ENCODE measurements at places on chromosomes 1 and 21. TPM values are rescaled to one million over a fixed set of nuclear protein-coding genes. Genes with fewer than 3 reads are reported as not detected.

TIAM1 gene
- total RNA-seq = 25.1 TPM

PLA2G2D gene
- not detected for total RNA-seq

DNA sequence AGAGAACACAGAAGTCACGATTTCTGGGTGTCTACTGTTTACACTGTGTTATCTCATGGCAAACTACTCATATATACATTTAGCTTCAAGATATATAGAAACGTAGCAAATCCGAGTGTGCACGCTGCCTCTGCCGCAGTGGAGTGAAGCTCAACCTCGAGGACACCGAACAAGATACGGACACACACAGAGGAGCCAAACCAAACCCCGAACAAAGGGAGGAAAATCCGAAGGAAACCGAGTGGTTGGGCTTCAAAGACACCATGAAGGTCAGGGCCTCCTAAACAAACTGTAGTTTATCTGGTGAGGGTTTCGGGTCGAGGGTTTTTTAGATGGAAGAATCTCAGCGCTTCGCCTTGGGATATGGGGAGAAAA lies 34.5 kb downstream of the SLC45A1 start:
- no peak for DNase-seq

GRCh38 chr1:209899948-209900347 lies 38.1 kb upstream of the SYT14 start:
- peak; percentile 24 for DNase-seq

DNA sequence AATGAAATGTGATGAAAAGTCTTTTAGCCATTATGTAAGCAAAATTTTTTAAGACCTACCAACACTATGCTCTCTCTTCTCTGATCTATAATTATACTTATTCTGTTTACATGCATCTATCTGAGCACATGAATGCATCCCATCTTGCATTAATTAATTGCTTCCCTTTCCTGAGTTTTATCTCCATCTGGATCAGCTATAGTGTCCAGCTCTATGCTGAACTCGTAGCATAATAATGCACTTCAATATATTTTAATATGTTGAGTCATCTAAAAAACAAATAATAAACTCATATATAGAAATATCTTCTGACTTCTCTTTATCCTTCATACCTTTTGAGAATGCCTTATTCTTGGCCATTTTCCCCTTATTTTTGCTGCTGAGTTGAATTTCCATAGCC lies 1097.8 kb downstream of the TTLL7 start:
- no peak for DNase-seq

DNA sequence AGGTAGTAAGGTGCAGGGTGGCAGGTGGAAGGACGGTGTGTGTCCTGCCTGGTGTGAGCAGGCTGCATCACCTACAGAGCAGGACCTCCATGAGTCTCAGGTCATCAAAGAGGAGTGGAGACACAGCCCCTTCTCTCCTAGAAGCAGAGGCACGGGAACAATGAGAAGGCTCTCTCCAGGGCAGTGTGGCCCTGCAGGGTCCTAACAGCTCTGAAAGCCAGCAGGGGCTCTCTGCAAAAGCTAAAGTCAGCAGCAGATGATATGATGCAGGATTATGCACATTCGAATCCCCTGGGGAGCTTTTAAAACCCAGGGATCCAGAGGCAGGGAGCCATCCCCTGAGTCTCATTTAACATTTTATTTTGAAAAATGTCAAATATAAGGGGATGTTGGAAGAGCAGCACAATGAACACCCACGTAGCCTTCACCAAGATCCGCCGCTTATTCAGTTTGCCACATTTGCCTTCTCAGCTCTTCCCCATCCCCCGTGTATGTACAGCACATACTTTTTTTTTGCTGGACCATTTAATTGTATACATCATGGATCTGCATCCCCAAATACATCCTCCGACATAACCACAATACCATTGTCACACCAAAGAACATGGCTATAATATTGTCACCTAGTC lies 88.1 kb downstream of the CNIH3 start:
- DNase-seq = no peak

DNA sequence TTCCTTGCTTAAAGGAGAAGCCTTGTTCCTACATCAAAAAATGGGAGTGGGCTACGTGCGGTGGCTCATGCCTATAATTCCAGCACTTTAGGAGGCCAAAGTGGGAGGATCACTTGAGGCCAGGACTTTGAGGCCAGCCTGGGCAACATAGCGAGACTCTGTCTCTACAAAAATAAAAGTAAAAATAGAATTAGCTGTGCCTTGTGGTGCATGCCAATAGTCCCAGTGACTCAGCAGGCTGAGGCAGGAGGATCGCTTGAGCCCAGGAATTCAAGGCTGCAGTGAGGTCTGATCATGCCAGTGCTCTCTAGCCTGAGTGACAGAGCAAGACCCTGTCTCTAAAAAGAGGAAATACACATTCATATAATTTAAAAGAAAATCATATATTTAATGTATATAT lies 127.1 kb downstream of the C1orf21 start:
- DNase-seq = no peak

DNA sequence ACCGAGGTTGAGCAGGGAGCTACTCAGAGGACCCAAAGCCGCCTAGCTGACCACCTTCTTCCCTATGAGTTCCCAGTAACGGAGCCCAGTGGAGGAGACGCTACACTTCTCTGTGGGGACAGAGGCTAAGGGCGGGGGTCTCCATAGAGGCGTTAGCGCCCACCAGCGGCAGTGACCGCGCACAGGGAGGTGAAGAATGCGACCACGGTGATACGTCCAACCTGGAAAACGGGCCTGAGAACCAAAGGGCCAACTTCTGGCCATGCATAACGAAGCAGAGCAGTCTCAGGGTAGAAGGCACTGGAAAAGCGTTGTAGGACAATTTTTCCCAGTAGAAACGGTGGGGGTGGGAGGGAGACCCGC lies 400 bp upstream of the COG2 start:
- no peak for DNase-seq

- DNase-seq = no peak
Measured at GRCh38 chr1:165381745-165382505, 25.4 kb upstream of the LMX1A start.

- no peak for DNase-seq
Measured at GRCh38 chr21:25500598-25500997, 106.7 kb downstream of the MRPL39 start.

- DNase-seq = peak; percentile 69
Measured at GRCh38 chr21:29376556-29376955, 77.8 kb downstream of the BACH1 start.

Measured in OCI-LY7 (cell line).